ENCODE measurements at places on chromosomes 5 and 9.
A peak's percentile ranks its signal among the peaks of the same experiment; 100 is the strongest.

GRCh38 chr9:14515571-14516198 is 177.5 kb downstream of the ZDHHC21 start:
- peak; percentile 59 for DNase-seq

GRCh38 chr9:107992271-107992670 is 502.7 kb upstream of the KLF4 start:
- DNase-seq, result no peak

DNA sequence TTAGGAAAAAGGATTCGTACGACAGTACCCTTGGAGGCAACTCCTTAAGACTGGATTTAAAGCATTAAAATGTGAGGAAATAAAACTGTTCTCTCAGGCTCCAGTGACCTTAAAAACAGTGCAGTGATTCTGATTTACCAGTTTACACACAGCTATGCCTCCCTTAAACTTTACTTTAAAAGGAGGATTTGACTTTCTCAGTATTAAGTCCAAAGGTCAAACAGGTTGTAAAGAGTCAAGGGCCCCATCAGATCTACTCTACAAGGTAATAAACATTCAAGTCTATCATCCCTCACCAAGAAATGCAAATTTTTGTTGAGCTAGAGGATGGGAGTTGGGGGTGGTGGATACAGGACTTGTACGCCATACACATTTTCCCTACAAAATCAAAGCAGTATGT is 75.2 kb downstream of the ELAVL2 start:
- DNase-seq, result no peak

- DNase-seq, result no peak
These were observed 66.4 kb upstream of the SUSD1 start for GRCh38 chr9:112241491-112241890.

GRCh38 chr5:11672385-11673085 is 231.7 kb downstream of the CTNND2 start:
- DNase-seq, result no peak

GRCh38 chr5:175712681-175713085 is 54.8 kb downstream of the HRH2 start:
- DNase-seq, result no peak

- DNase-seq, result no peak
These were observed 611.1 kb downstream of the CDH9 start for GRCh38 chr5:26427281-26427680.

DNA sequence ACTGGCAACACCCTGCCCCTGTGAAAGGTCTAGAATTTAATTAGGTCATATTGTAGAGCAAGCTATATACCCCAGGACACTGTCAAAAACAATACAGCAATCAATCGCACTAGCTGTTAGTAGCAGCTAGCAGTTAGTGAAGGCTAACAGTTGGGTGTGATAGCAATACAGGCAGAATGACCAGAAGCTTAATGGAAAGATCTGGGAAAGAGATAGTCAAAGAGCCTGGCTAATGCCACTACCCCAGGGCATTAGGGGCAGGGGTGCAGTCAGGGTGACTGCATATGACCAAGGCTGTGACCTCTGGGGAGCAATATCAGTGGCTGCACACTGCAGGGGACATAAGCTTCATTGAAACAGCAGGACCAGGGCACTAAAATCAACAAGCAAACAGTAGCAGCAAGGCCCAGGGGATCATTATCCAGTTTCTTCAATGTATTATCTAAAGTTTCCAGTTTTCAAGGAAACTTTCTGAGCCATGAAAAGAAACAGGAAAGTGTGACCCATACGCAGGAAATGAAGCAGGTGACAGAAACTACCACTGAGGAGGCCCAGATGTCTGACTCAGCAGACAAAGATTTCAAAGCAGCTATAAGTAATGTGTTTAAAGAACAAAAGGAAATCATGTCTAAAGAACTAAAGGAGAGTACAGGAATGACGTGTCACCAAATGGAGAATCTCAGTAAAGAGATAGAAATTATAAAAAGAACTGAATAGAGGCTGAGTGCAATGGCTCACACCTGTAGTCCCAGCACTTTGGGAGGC is 82.4 kb downstream of the ZNF354C start:
- DNase-seq, result no peak

GRCh38 chr5:150317048-150318003 is 14.6 kb upstream of the ARSI start:
- no peak for DNase-seq
